ENCODE measurements at places on chromosomes 3 and 15. TPM values are rescaled to one million over a fixed set of nuclear protein-coding genes. Genes with fewer than 3 reads are reported as not detected.

Gene KCNAB1
- under 0.01 TPM for total RNA-seq

Gene CLRN1
- total RNA-seq, result not detected

Gene POTEB3
- total RNA-seq, result not detected

Gene LRRC2
- 0.36 TPM for total RNA-seq

Gene MKRN3
- 3.4 TPM for total RNA-seq

Gene VEPH1
- total RNA-seq, result 0.43 TPM

Gene DUOXA2
- not detected for total RNA-seq

Gene TGM5
- 1.5 TPM for total RNA-seq

Gene FAM107A
- total RNA-seq, result not detected

Gene MINAR1
- 0.34 TPM for total RNA-seq

Gene OTOL1
- not detected for total RNA-seq

Gene RBPMS2
- not detected for total RNA-seq

Gene SLC28A2
- not detected for total RNA-seq

Gene TM6SF1
- 1.7 TPM for total RNA-seq

Gene ZIC1
- total RNA-seq, result not detected

Data from nasal cavity respiratory epithelium epithelial cell of viscerocranial mucosa (primary cell).